ENCODE measurements at places on chromosomes 5 and 9.

DNA sequence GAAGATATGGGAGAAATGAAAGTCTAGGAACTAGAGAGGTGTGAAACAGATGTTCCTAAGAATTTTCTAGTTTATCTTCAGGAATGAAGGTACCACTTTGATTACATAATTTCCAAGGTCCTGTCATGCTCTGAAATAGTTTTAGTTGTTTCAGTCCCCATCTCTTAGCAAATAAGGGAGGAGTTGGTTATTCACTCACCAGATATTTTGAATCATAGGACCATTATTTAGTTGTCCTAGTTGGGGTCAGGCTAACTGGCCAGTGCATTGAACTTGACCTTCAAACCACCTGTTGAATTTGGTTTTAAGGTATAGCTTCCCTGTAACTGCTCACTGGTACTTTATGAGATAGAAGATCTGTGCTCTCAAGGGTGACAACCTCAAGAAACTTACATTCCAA lies 53.9 kb upstream of the TNFAIP8 start:
- no peak for DNase-seq

- no peak for DNase-seq
These were observed 37.6 kb downstream of the SVEP1 start for GRCh38 chr9:110541950-110542349.

DNA sequence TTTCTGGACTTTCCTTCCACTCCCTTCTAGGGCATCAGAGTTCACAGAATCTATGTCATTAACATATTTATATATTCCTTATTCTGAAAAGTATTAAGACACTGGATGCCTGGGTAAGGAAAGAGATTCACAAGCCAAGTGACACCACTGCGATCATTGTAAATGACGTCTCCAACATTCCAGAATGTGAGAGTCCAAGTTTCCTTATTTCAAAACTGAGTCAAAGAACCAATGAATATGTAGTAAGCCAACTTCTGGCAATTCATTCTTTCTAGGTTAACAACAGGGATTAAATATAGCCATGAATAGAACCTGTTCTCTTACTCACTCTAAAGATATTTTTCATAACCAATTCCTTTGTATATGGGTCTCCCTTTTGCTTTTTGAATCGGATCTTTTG lies 18.1 kb downstream of the RAI14 start:
- DNase-seq = no peak

- no peak for DNase-seq
These were observed 174.8 kb downstream of the ENC1 start for GRCh38 chr5:74465724-74466123.

DNA sequence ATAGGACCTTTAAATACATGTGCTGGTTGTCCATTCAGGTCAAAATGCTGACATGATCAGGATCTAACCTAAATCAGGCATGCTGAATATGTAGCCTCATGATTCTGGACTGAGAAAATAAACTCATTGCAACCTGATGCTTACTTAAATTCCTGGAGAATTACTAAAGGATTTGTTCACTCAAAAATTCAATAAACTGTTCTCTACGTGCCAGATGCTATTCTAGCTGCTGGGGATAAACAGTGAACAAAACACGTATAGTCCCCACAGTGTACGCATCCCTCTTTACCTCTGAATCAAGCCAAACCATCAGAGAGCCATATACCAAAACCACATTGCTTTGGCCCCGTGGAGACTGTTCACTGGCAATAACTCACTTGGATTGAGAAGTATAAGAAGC lies 6.1 kb downstream of the SCAI start:
- no peak for DNase-seq

- no peak for DNase-seq
These were observed 20.3 kb downstream of the ANXA2R start for GRCh38 chr5:43019614-43020398.

DNA sequence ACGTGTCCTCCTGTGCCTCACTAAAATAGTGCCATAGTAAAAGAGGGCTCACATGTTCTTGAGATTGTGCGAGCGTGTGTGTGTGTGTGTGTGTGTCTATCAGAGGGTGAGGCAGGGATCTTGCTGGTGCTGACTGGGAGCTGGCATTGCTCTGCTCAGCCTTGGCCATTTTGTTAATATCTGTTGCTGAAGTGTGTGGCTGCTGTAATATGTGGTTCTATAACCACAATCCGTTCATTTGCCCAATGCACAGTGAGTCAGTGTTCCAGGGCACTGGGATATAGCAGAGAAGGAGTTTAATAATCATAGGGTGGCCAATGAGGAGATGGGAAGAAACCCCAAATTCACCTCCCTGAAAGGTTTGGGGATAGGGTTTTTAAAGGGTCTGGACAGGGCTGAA lies 61.3 kb downstream of the RASGRF2 start:
- DNase-seq = no peak

GRCh38 chr5:110951373-110951791 lies 120.1 kb upstream of the TSLP start:
- no peak for DNase-seq

DNA sequence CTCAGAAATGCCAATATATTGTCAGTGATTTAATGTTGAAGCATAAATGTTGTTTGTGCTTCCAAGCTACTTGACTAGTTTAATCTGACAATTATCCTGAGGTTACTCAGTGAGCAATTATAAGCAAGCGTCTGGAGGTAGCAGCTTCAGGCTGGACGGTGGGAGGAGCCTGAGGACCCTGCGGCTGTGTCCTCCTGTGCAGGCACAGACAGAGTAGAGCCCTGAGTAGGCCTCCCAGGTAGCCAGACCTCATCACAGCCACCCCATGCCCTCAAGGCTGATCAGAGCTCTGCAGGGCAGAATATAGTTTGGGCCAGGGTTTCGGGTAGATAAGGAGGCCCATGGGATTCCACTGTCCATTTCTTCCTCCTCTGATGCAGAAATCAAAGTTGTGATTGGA lies 153.6 kb downstream of the DRD1 start:
- no peak for DNase-seq

DNA sequence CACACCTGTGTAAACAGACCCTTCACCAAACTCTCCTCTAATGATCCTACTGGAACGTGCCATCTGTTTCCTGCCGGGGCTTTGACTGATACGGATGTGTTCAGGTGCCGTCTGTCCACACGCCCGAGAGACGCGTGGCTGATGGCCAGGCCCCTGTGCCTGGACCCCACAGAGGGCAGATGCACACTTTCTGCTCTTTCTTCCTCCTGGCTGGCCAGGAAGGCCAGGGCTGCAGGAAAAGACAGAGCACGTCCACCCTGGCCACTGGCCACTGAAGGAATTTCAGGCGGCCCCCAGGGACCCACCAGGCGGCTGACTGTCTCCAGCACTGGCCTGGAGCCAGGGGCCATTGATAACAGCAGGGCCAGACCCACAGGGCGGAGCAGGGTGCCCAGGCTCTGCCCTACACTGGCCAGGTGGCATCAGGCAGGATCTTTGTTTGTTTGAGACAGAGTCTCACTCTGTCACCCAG lies 3.6 kb upstream of the ENG start:
- no peak for DNase-seq

Measured in H54 (cell line).